Activated CD4-positive, alpha-beta T cell treated with anti-CD3 and anti-CD28 coated beads, Interleukin-2, amount 50 U/mL, for 4 hours (primary cell): ENCODE measurements at places on chromosomes 12 and 14.

GRCh38 chr12:54723379-54724256, 75.5 kb upstream of the DCD start:
- no peak for DNase-seq

- DNase-seq: no peak
Measured at GRCh38 chr12:88398031-88398430, 182.2 kb downstream of the KITLG start.

DNA sequence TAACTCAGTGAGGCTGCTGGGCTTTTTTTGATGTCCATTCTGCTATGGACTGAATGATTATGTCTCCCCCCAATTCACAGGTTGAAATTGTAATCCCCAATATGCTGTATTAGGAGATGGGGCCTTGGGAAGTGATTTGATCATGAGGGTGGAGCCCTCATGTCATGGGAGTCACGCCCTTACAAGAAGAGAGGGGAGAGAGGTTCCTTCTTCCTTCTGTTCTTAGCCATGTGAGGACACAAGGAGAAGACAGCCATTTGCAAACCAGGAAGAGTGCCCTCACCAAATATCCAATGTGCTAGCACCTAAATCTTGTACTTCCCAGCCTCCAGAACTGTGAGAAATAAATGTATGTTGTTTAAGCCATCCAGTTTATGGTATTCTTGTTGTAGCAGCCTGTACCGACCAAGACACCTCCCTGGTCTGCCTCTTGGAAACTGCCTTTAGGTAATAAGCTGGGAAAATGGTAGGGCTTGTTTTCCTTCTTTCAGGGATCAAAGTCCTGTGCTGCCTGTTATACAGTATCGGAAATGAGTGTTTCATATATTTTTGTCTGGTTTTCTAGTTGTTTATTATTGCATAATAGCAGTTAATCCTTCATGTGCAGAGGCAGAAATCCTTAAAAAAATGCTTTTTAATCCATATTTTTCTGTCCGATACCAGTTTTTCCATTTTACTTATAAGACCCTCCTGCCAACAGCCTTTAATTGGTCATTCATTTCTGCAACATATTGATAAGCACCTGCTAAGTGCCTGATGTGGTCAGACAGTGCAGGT, 16.3 kb downstream of the BORCS5 start:
- no peak for DNase-seq

DNA sequence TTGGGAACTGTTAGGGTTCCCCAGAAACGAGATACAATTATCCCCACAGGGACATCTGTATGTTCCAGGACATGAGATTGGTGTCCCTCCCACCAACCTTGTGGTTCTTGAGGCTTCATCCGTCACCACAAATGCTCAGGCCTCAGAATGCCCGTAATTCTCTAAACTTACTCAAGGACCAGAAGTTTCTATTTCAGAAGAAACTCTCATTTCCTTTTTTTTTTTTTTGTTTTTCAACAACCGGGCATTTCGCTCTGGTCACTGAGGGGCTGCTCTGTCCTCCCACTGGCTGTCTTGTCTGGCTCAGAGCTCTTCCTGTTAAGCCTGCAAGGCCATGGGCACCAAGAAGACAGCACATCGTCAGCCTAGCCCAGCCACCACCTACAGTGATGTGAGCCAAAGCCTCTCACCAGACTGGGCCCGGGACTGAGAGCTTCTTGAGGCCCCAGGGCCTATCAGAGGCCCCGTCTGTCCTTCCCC, 36.2 kb downstream of the VDR start:
- DNase-seq: no peak

GRCh38 chr12:84243686-84244085, 668.9 kb downstream of the SLC6A15 start:
- DNase-seq: no peak

GRCh38 chr12:5096241-5096924, 52.7 kb downstream of the KCNA5 start:
- DNase-seq: no peak

DNA sequence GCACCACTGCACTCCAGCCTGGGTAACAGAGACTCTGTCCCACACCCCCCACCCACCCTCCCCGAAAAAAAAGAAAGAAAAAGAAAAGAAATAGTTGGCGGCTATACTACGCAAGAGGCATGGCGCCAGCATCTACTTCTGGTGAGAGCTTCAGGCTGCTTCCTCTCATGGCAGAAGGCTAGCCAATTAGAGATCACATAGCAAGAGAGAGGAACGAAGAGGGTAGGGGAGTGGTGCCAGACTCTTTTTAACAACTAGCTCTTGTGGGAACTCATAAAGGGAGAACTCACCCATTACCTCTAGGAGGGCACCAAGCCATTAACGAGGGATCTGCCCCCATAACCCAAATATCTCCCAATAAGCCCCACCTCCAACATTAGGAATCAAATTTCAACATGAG, 6.2 kb downstream of the DENND5B start:
- DNase-seq: no peak
